EH (cell line): ENCODE measurements at places on chromosomes 16 and 17.

- peak; percentile 67 for DNase-seq
Observed at GRCh38 chr17:4420692-4421131, 13.0 kb upstream of the SPNS3 start.

DNA sequence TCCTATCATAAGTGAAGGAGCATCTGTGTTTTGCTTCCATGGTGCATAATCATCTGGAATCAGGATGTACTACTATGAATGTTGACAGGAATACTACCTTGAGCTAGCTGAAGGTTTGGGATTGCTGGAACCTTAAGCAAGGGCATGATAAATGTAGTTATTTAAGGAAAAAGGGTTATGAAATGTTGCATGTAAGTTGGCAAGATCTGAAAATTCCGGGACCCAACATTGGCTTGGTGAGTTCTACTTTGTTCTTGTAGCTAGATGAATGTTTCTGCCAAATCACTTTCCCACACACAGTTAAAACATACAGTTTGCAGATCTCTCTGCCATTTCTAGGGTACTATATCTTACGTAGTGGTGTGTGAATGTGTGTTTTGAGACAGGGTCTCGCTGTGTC, 13.6 kb downstream of the RHOT1 start:
- DNase-seq, result no peak

DNA sequence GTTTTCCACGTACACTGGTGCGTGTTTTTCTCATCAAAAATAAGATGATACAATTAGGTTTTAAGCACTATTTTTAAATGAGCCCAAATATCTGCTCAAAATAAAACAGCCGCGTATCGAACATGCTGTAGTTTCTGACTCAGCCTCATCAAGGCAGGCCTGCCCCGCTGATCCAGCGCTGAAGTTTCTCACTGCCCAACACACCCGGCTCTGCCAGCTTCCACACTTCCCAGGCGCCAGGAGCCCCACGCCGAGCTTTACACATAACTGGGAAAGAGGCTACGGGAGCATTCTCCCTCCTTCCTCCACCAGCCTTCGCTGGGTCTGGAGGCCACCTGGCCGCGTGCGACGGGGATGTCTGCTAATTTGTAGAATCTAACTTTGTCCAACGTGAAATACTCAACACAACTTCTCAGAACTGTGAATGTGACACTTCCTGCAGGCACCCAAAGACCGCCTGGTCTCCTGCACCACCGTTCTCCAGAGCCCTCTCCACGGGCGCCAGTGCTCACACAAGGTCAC, 42.1 kb downstream of the MAP1LC3B start:
- DNase-seq, result no peak

DNA sequence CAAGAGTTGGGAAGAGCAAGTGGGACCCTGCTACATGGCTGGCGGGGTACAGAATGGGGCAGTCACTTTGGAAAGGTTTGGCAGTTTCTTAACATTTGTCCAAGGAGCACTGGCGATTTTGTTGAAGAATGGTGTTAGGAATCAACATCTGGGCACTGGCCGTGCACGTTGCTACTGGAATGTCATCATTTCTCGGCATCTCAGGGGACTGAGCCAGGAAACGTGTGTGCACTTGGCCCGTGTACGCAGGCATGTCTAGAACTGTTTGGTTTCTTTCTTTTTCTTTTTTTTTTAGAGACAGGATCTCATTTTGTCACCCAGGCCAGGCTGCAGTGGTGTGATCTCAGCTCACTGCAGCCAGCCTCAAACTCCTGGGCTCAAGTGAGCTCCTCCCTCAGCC, 17.3 kb upstream of the FOXK2 start:
- DNase-seq, result peak; percentile 63

DNA sequence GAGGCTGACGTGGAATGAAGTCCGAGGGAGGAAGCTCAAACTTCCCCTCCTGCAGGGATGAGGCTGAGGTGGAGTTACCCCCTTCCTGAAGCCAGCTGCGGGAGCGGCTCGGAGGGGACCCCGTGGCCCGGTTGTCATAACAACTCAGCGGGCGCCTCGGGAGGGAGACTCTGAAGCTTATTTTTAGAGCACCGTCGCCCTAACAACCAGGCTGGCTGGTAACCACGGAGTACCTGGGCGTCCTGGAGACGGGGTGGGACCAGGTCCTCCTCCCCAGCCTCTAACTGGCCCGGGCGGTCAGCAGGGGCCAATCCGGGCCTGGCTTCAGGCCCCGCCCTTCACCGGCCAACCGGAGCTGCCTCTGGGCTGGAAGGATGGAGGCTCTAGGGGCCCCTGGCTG, 27.7 kb downstream of the NECAB2 start:
- DNase-seq, result peak; percentile 8

DNA sequence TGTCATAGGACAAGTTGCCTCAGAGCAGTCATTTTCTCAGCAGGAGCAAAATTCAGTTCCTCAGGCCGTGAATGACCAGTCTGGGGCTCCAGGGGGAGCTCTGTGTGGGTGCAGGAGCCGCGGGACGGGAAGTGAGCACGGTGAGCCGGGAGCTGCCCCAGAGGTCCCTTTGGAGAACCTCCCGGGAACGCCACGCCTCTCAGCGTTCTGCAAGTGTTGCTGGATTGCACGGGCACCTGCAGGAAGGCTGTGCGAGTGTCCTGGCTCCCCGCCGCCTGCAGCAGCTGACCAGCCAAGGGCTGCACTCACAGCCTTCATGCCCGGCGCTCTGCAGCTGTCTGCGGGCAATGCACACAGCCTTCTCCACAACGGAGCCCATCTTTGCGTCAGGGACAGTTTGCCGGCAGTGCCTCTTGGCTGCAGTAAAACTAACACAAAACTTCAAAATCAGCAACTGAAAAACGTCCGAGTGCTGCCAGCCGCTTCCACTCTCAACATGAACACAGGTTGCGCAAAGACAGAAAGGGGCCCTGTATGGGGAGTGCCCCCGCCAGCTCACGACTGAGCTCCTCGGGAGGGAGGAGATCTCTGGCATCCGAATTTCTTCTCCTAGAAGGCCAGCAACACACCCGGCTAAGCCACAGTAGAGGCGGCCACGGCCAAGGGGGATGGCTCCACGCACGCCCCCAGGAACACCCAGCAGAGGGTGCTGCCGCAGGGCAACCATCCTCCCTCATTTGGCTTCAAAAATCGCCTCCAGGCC, 16.0 kb downstream of the NDUFAF8 start:
- peak; percentile 81 for DNase-seq

DNA sequence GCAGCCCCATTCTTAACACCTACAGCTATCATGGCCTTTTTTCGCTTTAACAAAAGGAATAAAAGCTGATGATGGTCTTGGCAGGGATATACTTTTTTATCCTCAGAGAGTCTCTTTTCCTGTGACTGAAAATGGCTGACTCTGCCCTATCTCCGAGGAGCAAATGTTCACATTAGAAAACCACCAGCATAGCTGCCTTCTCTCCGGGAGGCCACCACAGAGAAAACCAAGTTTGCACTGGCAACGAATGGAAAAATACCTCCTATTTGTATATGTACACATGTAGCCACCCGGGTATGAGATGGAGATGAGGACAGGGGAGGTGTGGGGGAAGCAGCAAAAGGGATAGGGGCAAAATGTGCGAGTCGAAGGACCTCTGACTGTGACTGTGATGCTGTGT, 88.2 kb downstream of the STX8 start:
- no peak for DNase-seq

DNA sequence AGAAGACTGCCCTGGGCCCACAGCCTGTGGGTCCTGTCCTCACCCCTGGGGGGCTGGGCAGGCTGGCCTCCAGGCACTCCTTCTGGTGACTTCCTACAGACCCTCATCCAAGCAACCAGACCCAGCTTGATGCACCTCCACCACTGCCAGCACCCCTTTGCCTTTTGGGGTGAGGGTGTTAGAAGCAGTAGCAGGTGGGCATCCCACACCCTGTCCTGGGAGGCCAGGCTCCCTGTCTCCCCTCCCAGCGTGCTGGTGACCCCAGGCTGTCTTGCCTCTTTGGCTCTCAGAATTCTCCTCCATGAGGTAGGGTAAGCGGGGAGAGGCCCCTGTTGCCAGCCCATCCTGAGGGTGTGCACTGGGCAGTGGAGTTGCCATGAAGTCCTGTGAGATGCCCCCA, 33.4 kb downstream of the B9D1 start:
- no peak for DNase-seq

DNA sequence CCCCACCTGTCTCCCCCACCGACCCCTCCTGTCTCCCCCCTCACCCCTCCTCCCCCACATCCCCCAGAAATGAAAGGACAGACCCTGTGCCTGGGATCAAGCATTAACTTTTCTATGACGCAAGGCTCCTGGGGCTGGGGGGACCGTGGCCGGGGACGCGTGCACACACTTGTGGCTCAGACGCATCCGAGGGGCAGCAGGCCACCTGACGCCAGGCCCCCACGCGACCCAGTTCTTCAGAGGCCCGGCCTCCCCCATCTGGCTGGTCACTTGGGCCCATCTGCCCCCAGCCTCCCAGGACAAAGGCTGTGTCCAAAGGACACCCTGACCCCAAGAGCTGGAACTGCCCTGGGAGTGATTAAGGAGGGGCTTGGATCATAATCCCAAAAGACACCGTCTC, 14.0 kb upstream of the PVALEF start:
- no peak for DNase-seq

GRCh38 chr17:48503747-48504146, 27.1 kb downstream of the HOXB1 start:
- DNase-seq, result no peak

DNA sequence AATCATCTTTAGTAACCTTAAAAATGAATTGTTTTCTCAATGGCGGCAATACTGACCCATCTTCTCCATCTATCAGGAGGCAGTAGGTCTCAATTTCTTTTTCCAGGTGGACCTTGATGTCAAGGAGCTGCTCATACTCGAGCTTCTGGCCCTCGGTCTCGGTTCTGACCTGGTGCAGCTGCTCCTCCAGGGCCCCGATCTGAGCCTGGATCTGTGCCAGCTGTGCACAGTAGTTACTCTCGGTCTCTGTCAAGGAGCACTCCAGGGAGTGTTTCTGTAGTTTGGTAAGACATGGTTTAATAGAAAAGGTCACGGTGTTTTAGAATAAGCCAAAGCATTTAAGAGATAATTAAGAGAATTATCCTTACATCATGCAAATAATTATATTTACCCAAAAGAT, 4.9 kb downstream of the KRT27 start:
- no peak for DNase-seq

- DNase-seq, result no peak
Observed at GRCh38 chr16:1080801-1081733, 8.5 kb downstream of the SSTR5 start.

DNA sequence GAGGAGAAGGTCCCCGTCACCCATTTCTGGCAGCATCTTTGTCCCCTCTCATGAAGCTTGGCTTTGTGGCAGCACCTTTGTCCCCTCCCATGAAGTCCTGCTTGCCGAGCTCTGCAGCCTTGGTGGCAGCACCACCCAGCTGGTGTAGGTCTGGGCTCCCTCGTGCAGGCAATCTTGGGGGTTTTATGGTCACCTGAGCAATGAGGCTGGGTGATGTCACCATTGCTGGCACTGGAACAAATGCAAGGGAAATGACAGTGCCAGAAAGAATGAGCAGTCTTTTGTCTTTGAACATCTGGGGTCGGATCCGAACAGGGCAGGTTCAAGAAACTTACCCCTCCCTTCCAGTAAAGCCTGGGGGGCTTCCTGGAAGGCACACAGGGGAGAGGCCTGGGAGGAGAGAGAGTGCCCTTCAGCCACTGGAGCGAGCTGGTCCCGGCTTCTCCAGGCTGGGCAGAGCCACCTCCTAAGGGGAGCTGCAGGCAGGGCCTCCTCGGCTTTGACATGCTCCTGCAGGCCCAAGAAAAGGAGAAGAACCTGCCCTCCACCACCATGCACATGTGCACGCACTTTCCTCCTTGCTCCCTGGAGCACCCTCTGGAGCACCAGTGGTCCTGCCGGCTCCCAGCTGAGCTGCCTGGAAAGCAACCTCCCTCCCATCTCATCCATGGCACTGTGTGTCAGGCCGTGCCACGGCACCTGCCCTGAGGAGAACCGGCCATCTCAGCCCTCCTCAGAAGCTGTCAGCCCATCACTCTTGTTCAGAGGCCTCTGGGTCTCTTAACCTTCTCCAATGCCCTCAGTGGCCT, 16.0 kb downstream of the BTBD17 start:
- no peak for DNase-seq

DNA sequence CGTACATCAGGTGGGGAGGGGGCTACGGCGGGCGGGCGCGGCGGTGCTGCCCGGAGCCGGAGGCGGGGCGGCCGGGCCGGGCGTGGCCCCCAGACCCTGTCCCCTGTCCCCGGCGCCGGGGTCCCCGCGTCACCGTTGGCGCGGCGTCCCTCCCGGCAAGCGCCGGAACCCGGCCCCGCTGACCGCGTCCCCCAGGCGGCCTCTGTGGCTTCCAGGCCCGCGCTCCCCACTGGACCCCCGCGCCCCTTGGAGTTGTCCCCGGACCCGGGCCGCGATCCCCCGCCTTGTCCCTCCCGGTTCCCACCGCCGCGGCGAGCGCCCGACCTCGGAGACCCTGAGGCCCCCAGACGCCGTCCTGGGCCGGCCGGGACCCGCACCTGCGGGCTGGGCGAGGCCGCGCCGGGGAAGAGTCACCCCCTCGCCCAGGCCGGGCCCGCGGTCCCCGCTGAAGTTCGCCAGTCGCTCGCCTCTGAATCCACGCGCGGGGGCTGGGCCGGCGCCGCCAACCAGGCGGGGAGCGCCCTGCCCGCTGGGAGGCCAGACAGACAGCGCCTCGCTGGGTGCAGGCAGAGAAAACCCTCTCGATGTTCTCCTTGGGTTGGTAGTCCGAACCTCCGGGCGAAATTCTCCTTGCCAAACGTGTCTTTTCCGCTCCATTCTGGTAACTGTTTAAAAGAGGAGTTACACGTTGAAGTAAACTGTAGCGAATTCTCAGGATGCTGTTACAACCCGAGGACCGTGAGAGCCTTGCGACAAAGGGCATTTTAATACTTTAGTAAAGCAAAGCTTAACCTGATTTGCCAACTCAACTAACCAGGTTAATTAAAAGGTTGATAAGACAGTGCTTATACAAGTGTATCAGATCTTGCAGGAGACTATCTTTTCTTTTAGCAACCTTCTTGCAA, 761 bp downstream of the GAN start:
- DNase-seq, result peak; percentile 70

DNA sequence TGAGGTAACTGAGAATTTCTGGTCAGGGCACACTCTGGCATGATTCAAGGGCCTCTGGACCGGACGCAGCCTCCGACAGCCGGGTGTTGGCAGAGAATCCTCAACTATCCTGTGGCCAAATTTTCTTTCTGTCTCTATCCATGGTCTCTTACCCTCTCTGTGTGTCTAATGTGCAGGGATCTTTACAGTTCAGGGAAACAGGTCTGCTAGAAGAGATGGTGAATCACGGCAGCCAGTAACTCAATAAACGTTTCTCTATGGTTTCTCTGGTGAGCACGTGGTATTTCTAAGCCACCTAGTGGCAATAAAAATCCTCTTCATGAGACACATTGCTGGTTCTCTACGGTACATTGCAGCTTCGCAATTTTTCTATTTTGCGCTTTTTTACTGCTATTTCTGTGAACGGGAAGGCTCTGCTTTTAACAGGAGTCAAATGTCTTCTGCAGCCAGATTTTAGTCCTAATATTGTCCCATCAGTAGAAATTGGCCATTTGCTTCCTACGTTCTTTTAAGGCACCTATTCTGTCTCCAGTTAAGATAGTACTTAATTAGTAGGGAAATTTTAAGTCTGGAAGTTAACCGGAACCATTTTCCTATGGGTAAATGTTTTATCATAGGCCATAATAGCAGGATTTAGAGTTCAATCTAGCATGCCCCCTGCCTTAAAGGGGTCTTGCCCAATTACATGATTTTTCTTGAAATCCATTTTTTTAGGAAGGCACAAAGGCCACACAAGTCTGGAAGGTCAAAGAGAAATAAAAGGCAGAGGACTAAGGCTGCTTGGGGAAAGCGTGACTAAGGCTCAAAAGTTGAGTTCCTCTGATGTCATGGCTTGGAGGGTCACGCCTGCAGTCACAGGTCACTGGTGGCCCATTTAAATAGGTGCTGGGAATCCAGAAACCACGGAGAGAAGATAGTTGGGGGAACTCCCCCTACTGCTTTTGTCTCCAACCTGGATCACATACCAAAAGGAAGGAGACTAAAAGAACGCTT, 31.5 kb downstream of the QPRT start:
- DNase-seq, result peak; percentile 78
